ENCODE measurements at places on chromosomes 4 and X. TPM values are rescaled to one million over a fixed set of nuclear protein-coding genes. Genes with fewer than 3 reads are reported as not detected.

DNA sequence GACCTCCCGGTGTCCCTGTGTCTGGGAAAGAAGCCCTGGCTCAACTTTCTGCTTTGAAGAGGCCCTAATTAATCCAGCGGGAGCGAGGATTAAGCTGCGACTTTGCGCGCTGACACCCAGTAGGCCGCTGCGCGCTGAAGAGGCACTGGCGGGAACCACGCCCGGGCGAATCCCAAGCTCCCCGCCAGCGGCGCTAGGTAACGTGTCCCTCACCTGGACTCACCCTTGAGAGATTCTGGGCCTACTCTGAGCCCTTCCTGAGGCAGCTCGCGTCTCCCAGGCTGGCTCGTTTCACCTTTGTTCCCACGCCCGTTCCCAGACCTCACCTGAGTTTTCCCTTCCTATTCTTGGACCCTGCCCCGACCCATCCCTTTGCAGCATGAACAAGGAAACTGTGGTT lies 616 bp upstream of the KLHL34 start:
- no peak overlapping the region for H3K27ac ChIP-seq
- DNase-seq: no peak
- no peak overlapping the region for H3K4me3 ChIP-seq

GRCh38 chr4:40305328-40306170 lies 29.6 kb upstream of the CHRNA9 start:
- DNase-seq: no peak
- no peak overlapping the region for H3K4me3 ChIP-seq
- no peaks in the 10 kb centered on the region for H3K4me1 ChIP-seq
- no peak overlapping the region for H3K27ac ChIP-seq

GRCh38 chr4:123777373-123777772 lies 380.8 kb downstream of the SPRY1 start:
- no peaks in the 10 kb centered on the region for H3K36me3 ChIP-seq
- no peaks in the 10 kb centered on the region for H3K27me3 ChIP-seq
- no peak overlapping the region for H3K27ac ChIP-seq
- no peaks in the 10 kb centered on the region for H3K4me1 ChIP-seq

DNA sequence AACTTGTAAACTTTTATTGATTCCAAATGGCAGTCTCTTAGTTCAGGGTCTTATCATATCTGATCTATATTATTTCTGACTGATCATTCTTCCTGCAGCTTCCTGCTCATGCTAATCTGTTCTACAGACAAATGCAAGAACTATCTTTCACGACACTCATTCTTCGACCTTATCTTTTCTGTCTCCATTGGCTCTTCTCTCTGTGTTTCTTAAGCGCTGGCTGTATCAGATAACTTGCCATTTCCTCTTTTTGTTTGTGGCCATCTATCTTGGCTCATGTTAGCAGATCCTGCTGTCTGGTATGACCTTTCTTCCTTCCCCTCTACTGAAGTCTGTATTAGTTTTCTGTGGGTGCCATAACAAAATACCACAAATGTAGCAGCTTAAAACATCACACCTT lies 230.5 kb upstream of the PUDP start:
- H3K4me1 ChIP-seq: no peaks in the 10 kb centered on the region
- H3K27ac ChIP-seq: no peak overlapping the region
- no peak for DNase-seq
- no peaks in the 10 kb centered on the region for H3K27me3 ChIP-seq
- H3K4me3 ChIP-seq: no peak overlapping the region

DNA sequence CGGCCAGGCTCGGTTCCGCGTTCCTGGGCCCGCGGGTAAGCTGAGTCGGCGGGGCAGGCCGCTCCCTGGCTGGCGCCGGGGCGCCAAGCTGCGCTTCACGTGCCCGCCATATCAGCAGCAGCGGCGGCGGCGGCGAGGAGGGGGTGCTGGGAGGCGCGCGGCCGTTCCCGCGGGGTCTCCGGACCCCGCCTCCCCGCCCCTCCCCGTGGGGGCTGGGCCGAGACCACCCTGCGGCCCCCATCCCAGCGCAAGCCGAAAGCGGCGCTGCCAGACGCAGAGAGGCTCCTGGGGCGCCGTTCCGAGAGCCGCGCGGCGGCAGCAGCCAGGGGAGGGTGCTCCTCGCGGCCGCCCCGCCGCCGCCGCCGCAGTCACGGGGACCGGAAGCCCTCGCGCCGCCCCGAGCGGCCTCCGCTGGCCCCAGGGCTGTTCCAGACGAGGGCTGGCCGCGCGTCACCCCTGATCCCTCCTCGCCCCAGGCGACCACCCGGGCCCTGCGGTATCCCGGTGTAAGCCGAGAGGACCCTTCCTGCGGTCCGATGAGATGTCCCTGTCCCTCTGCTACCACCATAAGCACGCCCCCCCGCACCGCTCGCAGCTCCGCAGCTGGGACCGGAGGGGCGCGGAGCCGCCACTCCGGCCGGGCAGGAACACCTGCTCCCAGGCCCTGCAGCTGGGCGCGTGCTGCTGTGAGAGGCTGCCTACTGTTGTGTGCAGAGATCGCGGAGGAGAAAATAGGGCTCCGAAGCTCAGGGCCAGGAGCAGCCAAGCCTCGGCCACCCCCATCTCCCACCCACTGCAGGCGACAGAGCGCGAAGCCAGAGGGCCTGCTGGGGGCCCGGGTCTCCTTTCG lies 7.5 kb upstream of the BCOR start:
- H3K27ac ChIP-seq: peak overlapping the region; percentile 92
- peak overlapping the region; percentile 45 for H3K4me3 ChIP-seq
- H3K36me3 ChIP-seq: no peaks in the 10 kb centered on the region
- DNase-seq: no peak
- H3K27me3 ChIP-seq: no peaks in the 10 kb centered on the region

- H3K27me3 ChIP-seq: no peaks in the 10 kb centered on the region
- H3K36me3 ChIP-seq: no peaks in the 10 kb centered on the region
- H3K4me1 ChIP-seq: no peaks in the 10 kb centered on the region
- H3K4me3 ChIP-seq: no peak overlapping the region
- no peak overlapping the region for H3K27ac ChIP-seq
Observed at GRCh38 chr4:147050356-147050765, 104.7 kb upstream of the TTC29 start.

DNA sequence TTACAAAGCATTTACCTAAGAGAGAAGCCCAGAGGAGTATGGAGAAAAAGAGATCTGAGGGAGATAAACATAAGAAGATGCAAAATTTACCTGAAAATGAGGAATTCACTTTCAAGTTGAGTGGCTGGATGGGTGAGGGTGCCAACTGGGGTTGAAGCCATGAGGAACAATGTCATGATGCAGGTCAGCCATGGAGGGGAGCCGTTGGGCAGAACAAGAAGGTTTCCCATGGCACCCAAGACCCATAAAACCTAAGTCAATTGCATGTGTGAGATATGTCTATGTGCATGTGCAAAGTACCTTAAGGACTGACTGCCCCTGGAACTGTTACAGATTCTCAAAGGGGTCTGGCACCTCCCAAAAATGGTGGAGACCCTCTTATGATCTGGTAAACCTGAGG lies 46.6 kb upstream of the PRRG1 start:
- no peak for DNase-seq
- H3K4me3 ChIP-seq: no peak overlapping the region
- H3K4me1 ChIP-seq: no peaks in the 10 kb centered on the region
- H3K27me3 ChIP-seq: no peaks in the 10 kb centered on the region
- no peak overlapping the region for H3K27ac ChIP-seq
- no peaks in the 10 kb centered on the region for H3K36me3 ChIP-seq

- no peaks in the 10 kb centered on the region for H3K27me3 ChIP-seq
- no peaks in the 10 kb centered on the region for H3K36me3 ChIP-seq
- no peak overlapping the region for H3K27ac ChIP-seq
- no peaks in the 10 kb centered on the region for H3K4me1 ChIP-seq
- no peak overlapping the region for H3K4me3 ChIP-seq
Observed at GRCh38 chr4:113596396-113596795, 165.1 kb downstream of the CAMK2D start.

GRCh38 chr4:8575457-8575856 lies 4.7 kb upstream of the GPR78 start:
- H3K4me1 ChIP-seq: no peaks in the 10 kb centered on the region
- no peak for DNase-seq
- no peaks in the 10 kb centered on the region for H3K36me3 ChIP-seq

GRCh38 chr4:122963216-122963615 lies 40.8 kb upstream of the NUDT6 start:
- no peak overlapping the region for H3K4me3 ChIP-seq
- no peak for DNase-seq
- no peaks in the 10 kb centered on the region for H3K36me3 ChIP-seq
- no peak overlapping the region for H3K27ac ChIP-seq

GRCh38 chrX:40688929-40689328 lies 41.6 kb upstream of the CXorf38 start:
- H3K36me3 ChIP-seq: no peaks in the 10 kb centered on the region
- H3K4me1 ChIP-seq: no peaks in the 10 kb centered on the region
- H3K27me3 ChIP-seq: no peaks in the 10 kb centered on the region

DNA sequence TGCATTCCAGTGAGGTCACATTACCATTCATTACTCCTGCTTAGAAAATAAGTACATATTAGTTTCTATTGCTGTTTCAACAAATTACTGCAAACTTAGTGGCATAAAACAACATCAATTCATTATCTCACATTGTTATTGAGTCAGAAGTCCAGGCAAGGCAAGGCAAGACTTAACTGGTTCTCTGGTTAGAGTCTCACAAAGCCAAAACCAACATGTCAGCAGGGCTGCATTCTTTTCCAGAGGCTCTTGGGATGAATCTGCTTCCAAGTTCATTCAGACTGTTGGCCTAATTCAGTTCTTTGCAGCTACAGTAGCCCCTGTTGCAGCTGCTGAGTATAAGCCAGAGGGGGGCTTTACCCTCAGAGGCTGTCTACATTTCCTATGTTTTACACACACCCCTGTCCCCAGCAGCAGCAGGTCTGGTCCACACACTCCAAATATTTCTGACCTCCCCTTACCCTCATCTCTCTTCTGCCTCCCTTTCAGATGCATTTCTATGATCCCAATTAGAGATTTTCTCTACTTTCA lies 892.1 kb upstream of the EPHA5 start:
- H3K4me3 ChIP-seq: no peak overlapping the region
- no peak overlapping the region for H3K27ac ChIP-seq
- H3K4me1 ChIP-seq: no peaks in the 10 kb centered on the region
- no peaks in the 10 kb centered on the region for H3K36me3 ChIP-seq

DNA sequence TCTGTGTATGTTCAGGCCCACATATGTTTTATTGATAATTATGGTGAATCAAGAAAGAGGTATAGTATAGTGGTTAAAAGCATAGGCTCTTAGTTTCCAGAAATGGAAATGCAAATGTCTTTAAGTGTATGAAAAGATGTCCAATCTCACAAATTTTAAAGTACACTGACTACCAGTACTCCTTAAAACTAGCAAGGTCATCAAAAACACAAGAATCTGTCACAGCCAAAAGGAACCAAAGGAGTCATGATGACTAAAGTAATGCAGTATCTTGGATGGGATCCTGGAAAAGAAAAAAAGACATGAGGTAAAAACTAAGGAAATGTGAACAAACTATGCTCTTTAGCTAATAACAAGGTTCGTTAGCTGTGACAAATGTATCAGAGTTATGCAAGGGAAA lies 661 bp upstream of the RBM41 start:
- no peaks in the 10 kb centered on the region for H3K4me1 ChIP-seq
- H3K36me3 ChIP-seq: no peaks in the 10 kb centered on the region
- no peaks in the 10 kb centered on the region for H3K27me3 ChIP-seq
- no peak overlapping the region for H3K4me3 ChIP-seq
- H3K27ac ChIP-seq: no peak overlapping the region

GRCh38 chr4:103010804-103011203 lies 8.7 kb downstream of the SLC9B1 start:
- peak overlapping the region; percentile 77 for H3K27ac ChIP-seq
- no peaks in the 10 kb centered on the region for H3K27me3 ChIP-seq
- no peak overlapping the region for H3K4me3 ChIP-seq
- peaks cover 18% of the 10 kb centered on the region for H3K4me1 ChIP-seq
- DNase-seq: no peak

- H3K36me3 ChIP-seq: no peaks in the 10 kb centered on the region
- no peak for DNase-seq
- H3K4me3 ChIP-seq: no peak overlapping the region
Observed at GRCh38 chr4:171629182-171629581, 184.0 kb upstream of the GALNTL6 start.

DNA sequence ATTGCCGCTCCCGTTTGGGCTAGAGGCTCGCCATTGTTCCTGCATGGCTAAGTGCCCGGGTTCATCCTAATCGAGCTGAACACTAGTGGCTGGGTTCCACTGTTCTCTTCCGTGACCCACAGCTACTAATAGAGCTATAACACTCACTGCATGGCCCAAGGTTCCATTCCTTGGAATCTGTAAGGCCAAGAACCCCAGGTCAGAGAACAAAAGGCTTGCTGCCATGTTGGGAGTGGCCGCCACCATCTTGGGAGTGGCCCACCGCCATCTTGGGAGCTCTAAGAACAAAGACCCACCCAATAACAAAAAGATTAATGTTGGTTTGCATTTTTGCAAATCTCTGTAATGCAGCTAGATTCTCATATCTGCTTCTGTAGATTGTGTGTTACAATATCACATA lies 299.0 kb downstream of the DCHS2 start:
- H3K4me1 ChIP-seq: no peaks in the 10 kb centered on the region
- no peak for DNase-seq
- H3K27ac ChIP-seq: no peak overlapping the region
- no peaks in the 10 kb centered on the region for H3K27me3 ChIP-seq
- H3K36me3 ChIP-seq: no peaks in the 10 kb centered on the region

DNA sequence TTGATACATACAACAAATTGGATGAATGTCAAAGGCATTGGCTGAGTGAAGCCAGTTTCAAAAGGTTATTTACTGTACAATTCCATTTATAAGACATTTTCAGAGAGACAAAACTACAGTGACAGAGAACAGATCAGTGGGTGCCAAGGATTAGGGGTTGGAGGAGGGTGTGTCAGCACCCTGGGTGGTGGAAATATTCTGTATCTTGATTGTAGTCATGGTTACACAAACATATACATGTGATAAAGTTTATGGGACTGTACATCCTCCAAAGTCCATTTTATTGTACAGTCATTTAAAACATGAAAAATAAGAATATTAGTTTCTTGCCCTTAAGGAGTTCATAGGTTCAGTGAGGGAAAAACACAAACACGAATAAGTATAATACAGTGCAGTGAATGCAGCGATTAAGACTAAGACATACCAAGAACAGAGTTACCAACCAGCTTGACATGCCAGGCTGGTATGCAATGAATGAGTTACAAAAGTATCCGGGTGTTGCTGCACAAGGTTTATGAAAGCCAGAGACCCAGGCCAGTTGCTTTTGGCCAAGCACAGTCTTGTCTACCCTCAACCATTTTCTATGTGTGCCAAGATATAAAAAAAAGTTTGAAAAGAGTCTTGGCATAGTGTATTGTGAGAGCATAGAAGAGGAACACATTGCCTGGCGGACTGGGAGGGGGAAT lies 123.6 kb downstream of the MSL3 start:
- no peaks in the 10 kb centered on the region for H3K36me3 ChIP-seq
- H3K4me3 ChIP-seq: no peak overlapping the region
- no peak for DNase-seq

GRCh38 chr4:15717657-15718416 lies 15.0 kb downstream of the BST1 start:
- no peaks in the 10 kb centered on the region for H3K4me1 ChIP-seq
- H3K27me3 ChIP-seq: no peaks in the 10 kb centered on the region
- no peaks in the 10 kb centered on the region for H3K36me3 ChIP-seq

GRCh38 chr4:108170631-108171338 lies 2.1 kb upstream of the LEF1 start:
- H3K27me3 ChIP-seq: peaks cover 16% of the 10 kb centered on the region
- no peak for DNase-seq
- no peak overlapping the region for H3K27ac ChIP-seq
- no peaks in the 10 kb centered on the region for H3K4me1 ChIP-seq
- H3K36me3 ChIP-seq: no peaks in the 10 kb centered on the region

SOD3 gene
- 38.6 TPM for polyA plus RNA-seq

EMD gene
- polyA plus RNA-seq: 86.7 TPM

TMEM35A gene
- 0.34 TPM for polyA plus RNA-seq

SULT1B1 gene
- polyA plus RNA-seq: 0.08 TPM

NDST3 gene
- polyA plus RNA-seq: not detected

CHM gene
- 3.9 TPM for polyA plus RNA-seq

VAMP7 gene
- polyA plus RNA-seq: 7.0 TPM

UBL4A gene
- 20.4 TPM for polyA plus RNA-seq

ETDB gene
- polyA plus RNA-seq: not detected
